ENCODE measurements at places on chromosomes 12 and 14.

- no peak for DNase-seq
These were observed 2.6 kb downstream of the RASSF9 start for GRCh38 chr12:85833579-85833978.

- no peak for DNase-seq
These were observed 118.1 kb upstream of the SLC38A2 start for GRCh38 chr12:46490635-46491034.

DNA sequence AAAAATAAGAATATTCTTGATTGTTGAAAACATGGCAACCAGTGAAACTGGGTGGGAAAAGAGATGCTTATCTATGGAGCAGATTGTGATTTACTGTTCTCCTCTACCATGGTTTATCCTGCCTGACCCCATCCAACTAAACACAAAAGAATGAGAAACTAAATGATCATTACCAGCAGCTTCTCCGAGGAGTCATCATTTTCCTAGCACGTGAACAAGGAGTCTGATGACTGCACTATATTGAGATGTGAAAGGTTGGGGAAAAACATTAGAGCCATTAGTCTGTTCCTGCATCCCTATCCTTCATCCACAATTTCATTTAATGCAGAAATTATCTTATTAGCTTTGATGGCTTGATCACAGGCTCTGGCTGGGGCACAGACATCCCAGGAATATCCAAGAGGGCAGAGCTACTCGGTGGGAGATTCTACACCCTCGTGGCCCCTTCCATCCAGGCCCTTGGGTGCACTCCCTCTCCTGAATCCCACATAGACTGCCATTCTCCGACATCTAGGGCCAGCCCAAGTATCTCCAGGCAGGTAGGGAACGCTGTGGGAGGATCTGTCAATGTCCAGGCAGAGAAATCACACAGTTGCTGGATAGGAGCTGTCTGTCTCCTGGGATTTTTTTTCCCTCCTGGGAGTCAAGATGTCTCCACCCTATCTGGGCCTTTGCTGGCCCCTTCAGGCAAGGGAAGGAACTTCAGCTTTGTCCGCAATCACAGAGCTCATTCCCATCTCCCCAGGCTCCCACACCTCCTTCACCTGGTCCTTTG lies 43.3 kb upstream of the DHRS4 start:
- peak; percentile 3 for DNase-seq

DNA sequence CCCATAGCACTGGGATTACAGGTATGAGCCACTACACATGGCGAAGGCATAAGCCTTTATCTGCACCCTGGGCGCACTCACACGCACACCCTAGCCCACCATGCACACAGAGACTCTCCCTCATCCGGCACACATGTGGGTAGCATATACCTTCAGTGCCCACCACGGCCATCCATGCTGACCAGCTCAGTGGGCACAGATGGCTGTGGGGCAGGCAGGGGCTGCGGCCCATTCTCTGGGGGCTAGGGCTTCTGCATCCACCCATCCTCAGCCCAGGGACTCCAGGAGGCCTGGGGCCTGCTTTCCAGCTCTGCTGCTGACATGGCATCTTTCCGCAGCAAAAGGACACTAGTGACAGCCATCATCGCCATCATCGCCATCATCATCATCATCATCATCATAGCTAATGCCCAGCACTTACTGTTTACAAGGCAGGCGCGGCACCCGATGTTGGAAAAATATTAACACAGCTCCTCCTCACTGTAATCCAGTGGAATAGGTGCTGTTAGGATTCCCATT lies 111.2 kb downstream of the NCOR2 start:
- no peak for DNase-seq

DNA sequence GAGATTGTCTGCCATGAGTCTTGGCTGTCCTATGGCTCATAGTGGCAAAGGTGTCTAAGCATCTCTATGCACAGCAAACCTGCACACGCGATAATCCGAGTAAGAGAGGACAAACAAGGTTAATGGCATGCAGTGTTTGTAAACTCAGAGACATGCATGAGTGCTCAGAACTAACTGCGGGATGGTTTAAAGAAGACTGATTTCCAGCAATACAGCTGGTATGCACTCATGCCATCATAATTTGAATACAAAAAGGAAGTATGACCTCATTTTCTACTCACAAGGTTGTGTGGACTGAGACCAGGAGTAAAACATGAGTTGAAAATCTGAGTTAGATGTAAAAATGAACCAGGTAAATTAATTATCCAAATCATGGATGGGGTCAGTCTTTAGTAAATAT lies 16.6 kb upstream of the TCP11L2 start:
- DNase-seq, result no peak

DNA sequence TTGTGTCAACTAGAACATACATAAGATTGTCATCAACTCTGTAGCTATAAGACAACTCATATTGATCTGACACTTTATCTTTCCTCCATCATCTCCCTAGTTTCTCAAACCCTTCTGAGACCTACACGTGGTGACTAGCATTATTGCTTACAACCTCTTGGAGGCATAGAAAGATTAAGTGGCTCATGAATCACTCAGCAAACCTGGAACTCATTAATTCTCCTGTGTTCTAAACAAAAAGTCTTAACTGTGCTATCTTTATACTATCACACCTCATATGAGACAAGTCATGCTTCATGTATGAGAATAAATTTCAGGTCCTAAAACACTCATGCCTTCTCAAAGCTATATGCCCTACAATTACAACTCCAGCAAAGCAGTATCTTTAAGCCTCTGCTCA lies 408.6 kb upstream of the SYT1 start:
- DNase-seq, result no peak

Measured in T-cell (primary cell).